ENCODE measurements at places on chromosomes 13 and 19.

- no peak for DNase-seq
Observed at GRCh38 chr19:1486720-1487575, 3.2 kb downstream of the PCSK4 start.

- DNase-seq: no peak
Observed at GRCh38 chr13:96984051-96984508, 10.2 kb downstream of the OXGR1 start.

GRCh38 chr19:6720369-6721137 lies at the start of gene C3:
Gene C3 (minus strand): TSS chr19:6720650. CDS start chr19:6720589, 61 bp downstream.
- DNase-seq: peak; percentile 16

DNA sequence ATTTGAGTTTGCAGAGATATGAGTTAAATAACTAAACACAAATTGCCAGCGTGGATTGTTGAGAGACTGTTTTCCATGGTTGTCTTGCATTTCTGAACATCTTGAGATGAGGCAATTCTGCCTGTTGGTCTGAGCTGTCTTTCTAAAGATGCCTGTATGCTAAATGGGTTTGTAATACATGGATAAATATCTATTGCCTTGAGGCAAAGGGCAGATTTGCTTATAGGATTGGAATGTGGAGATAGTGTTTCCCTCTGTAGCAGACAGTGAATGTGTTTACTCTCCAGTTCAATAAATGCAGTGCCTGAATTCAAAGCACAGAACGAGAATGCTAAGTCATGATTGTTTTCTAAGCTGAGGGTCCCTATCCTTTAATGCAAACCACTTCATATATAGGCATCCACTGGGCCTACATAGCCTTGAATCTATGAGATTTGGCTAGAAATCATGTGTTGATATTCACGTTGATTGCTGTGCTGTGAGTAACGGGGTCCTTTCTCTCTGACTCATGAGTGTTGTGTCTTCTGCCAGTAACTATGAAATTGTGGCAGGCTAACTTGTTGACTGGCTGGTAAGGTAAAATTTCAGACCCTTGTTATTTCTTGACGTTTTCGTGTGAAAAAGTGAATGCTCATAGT lies 2554.8 kb downstream of the PCDH9 start:
- DNase-seq: no peak

- no peak for DNase-seq
Observed at GRCh38 chr13:36454987-36455386, 22.7 kb downstream of the CCNA1 start.

DNA sequence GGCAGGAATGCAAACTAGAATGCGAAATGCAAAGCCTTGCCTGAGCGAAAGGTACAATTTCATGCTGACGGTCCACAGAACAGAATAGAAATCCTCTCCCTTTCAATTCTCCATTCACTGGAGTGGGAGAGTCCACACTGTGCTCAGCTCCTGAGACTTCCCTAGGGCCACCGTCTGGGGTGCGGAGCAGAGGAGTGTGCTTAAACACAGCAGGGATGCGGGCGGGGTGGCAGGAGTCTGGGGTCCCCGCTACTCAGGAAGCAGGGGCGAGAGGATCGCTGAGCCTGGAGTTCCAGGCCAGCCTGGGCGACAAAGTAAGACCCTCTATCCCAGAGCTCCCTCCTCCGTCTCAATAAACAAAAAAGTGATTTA lies 552 bp upstream of the ZNF816 start:
- no peak for DNase-seq

GRCh38 chr19:58361900-58362271 lies 665 bp downstream of the ZNF497 start:
- no peak for DNase-seq

DNA sequence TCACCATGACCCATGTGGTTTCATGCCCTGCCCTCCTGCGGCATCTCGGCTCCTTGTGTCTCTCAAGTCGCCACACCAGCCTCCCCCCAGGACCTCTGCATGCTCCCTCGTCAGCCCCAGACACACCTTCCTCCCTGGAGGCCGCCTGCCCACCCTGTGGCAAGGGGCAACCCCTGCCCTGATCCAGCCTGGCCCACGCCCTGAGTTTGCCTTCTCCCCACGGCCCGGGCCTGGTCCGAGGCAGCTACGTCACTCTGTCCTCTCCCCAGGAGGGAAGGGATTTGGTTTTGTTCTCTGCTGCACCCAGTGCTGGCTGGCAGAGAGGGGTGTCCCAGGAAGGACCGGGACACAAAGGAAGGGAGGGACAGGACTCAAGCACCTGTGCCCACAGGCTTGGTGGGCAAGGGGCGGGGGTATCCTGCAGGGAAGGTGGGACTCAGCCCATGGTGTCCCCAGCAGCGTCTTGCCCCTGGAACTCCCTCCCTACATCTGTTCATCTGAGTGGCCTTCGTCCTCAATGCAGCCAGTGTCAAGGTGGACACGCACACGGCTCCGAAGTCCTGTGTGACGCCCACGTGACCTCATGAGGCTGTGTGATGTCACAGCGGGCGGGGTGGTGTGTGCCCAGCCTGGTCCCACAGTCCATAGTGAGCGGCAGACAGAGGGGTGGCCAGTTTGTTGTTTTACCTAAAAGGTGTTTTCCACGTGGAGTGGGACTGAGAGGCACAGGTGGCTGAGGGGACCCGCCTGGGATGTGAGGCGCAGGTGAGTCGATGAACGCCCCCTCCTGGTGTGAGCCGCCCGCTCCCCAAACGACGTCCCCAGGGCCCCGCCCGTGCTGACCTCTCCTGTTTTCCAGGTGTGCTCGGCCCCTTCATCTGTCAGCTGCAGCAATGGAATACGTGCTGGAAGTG lies at the start of gene TEX29:
Gene TEX29 (plus strand): TSS at position 645 of the 914 bp plus-strand sequence. CDS start 249 bp downstream, at position 894.
- no peak for DNase-seq

DNA sequence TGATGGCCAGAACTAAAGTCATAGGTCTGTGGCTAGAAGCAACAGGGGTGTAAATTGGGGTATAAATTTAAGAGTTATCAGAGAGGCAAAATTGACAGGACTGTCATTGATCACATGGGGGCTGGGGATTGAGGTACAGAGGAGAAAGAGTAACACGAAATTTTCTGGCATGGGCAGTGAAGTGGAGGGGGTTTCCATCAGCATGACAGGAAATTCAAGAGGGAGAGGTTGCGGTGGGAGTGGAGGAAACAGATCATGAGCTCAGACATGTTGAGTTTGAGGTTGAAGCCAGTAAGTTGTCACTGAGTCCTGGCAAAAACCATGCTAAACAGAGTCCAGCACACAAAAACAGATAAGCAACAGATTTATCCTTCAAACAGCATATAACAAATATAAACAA lies 192.1 kb upstream of the TSC22D1 start:
- no peak for DNase-seq

GRCh38 chr19:54560881-54561385 lies 12.7 kb upstream of the LILRA2 start:
- no peak for DNase-seq

DNA sequence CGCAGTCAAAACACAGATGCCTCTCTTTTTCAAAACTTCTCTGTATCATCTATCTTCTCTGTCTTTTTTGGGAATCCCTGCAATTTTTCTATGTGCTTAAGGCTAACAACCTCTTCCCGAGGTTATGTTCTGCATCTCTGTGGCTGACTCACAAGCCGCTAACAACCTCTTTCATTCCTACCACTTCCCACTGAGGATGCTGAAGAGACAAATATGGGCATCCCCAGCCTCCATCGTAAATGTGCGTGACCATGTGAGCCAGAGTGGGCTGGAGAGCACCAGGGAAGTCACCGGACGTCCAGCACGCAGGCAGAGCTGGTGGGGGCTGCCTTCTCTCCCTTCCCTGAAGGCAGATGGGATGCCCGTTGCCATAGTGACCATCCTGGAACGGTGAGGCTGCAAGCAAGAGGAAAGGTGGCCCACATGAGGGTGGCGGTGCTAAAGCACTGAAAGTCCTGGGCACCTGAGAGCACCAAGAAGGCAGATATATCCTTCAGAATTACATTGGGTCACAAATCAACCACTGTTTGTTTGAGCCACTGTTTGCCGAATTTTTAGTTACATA lies 122.8 kb downstream of the SHISA2 start:
- DNase-seq: no peak

GRCh38 chr13:106617561-106617960 lies 49.6 kb upstream of the ARGLU1 start:
- DNase-seq: no peak

GRCh38 chr13:52459668-52460067 lies 4.4 kb downstream of the CKAP2 start:
- no peak for DNase-seq

GRCh38 chr19:55632463-55632834 lies 8.1 kb upstream of the ZNF784 start:
- DNase-seq: peak; percentile 19

- no peak for DNase-seq
Observed at GRCh38 chr13:110303644-110304043, 3.3 kb downstream of the COL4A1 start.

DNA sequence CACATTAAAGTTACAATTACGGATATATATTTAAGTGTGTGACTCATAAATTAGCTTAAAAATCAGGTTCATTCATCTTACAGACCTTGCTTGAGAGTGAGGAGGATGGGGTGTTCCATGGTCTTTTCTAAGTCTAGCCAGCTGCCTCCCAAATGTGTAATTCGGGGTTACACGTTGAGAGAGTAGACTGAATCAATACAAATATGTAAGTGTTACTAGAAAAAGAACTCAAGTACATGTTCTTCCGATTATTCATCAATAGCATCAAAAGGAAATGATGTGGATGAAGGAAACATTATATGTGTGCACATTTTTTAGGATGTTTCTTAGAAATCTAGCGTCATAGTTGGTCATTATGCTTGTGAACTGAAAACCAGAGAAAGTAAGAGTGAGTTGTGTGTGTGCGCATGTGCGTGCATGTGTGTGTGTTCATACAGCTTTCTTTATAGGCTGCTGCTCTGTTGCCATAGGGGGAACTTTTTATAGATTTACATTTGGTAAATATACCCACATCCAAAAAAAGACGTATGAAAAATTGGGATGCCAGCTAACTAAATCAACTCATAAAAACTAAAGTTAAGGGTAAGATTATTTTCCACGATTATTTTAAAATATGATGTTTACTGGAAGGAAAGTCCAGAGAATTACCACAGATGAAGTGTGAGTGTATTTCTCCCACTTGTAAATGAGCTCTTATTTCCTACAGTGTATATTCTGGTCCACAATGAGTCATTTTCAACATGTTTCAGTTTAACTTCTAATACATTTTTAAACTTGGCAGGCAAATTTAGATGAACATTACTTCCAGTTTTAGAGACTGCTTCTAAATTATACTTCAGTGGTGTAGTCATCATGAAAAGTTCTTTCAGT lies 82.4 kb downstream of the PIBF1 start:
- DNase-seq: no peak

GRCh38 chr19:17482877-17483604 lies 12.7 kb downstream of the SLC27A1 start:
- DNase-seq: no peak

DNA sequence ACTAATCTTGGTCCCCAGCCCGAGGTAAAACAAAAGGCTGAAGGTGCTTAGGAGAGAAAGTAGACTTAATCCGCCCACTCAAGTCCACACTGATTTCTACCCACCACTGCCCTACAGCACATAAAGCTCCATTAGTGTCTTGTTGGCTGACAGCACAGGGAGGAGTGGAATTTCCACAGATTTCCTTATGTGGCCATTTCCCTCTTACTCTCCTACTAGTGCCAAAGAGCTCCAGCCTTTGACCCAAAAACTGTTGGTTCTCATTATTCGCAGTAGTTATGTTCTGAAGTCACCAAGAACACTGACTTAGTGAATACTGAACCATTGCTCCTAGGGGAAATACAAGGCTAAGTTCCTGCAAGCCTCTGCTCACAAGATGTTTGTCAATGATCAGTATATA lies 61.2 kb downstream of the RAB20 start:
- DNase-seq: no peak

DNA sequence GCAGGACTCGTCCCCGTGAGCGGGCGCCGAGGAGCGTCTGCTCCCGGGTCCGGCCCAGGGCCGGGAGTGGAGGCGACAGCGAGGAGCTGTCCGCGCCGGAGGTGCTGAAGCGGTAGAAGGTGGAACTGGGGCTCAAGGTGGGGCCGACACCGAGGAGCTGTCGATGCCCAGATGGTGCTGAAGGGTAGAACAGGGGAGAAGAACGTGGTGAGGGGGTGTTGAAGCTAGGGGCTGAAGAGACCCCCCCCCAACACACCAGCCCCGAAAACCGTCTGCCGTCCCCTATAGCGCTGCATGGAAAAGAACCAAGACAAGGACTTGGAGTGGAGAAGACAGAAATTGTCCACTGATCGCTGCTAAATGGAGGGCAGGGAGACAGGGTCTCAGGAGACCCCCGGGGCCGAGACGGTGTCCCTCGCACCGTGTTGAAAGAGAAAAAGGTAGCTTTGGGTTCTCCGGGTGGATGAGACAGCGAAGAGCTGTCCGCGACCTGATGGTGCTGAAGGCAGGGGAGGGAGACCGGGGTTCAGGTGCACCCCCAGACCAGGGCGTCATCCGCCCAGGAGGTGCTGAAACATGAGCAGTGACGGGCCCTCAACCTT lies 7.1 kb upstream of the PDE4C start:
- no peak for DNase-seq

DNA sequence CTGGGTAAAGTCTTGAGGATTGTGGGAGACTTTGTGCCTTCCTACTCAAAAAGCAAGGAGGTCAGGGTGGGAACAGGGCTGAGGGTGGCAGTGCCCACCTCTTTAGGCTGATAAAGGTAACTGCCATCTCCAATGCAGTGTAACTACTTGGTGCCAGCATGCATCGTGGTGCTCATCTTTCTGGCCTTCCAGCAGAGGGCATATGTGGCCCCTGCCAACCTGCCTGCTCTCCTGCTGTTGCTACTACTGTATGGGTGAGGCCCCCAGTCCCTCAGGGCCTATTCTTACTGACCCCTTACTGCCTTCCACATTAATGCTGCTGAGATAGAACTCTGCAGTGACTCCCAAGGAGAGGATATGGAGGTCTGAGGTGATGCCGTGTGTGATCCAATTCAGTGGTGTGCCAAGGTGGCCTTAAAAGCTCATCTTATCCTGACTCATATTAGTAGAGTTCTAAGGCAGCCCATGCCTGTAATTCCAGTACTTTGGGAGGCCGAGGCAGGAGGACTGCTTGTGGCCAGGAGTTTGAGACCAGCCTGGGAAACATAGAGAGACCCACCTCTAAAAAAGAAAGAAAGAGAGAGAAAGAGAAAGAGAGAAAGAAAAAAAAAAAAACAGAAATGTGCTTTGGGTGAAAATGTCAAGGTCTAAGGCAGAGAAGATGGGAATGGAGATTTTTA lies 9.7 kb upstream of the ARHGAP45 start:
- DNase-seq: no peak

DNA sequence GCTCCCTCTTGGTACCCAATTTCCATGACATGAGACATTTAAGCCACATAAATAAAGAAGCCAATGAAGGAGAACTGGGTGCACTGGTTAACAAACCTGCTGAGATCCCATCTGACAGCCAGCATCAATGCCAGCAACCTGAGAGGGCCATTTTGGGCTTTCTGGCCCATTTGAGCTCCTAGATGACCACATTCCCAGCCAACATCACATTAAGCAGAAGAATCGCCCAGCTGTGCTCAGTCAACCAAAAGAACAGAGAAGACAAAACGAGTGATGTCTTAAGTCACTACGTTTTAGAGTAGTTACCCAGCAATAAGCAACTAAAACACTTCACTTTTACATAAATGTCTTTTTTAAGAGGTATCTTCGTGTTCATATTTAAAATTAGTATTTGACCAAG lies 21.9 kb downstream of the LCP1 start:
- DNase-seq: no peak

Measured in amygdala (tissue), 56 donors.